ENCODE measurements at places on chromosomes 1 and 21.
A peak's percentile ranks its signal among the peaks of the same experiment; 100 is the strongest.

GRCh38 chr1:181608948-181609347, 125.6 kb downstream of the CACNA1E start:
- DNase-seq: no peak

DNA sequence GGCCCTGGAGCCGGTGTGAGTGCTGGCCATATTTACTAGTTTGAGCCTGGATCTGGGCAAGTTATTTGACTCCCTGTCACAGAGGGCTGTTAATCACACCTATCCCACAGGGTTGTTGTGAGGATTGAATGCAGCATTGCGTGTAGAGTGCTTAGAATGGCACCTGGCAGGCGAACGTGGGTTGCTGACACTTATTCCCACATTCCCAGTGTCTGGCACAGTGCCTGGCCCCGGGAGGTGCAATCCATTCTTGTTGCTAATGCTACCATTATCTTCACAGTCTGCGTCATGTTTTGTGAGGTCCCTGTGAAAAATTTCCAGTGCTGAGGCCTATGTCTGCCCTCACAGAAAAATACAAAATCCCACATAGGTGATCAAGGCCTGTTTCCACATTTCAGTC, 66.1 kb downstream of the CD2 start:
- DNase-seq: peak; percentile 98

GRCh38 chr21:31932470-31932764, 59.6 kb downstream of the HUNK start:
- no peak for DNase-seq

DNA sequence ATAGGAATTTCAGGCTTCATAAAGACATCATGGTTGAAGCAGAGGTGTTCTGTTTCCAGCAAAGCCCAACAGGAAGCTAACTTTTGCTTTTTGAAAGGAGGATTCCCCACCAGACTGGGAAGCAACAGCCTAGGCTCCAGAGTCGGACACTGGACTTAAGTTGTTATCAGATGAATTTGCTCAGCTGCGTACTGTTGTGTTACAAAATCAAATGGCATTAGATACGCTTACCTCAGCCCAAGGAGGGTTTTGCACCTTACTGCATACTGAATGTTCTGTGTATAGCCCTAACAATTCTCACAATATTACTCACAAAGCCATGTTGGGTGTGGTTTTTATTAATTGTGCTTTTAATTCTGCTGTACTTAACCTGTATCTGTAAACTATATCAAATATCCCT, 547 bp upstream of the CHIA start:
- no peak for DNase-seq

- DNase-seq: no peak
Measured at GRCh38 chr1:14485285-14485684, 113.2 kb upstream of the KAZN start.

GRCh38 chr1:201906336-201906735, 17.6 kb downstream of the SHISA4 start:
- DNase-seq: no peak

DNA sequence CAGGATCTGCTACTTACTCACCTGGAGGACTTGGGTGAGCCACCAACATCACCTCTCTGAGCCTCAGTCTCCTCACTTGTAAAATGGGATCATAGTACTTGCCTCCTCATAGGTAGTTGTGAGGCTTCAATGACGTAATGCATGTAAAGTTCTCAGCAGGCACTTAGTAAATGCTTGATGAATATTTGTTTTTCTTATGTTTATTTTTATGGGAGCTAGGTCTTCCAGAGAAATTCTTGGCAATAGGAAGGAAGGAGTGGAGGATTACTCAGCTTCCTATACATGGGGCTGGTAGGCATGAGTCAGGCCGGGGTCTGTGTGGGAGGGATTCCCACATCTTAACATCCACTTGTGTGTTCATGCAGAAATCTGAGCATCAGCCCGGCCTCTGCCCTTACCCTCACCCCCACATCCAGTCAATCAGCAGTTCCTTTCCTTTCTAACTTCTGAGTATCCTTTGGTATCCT, 95.4 kb upstream of the USP24 start:
- DNase-seq: peak; percentile 97

DNA sequence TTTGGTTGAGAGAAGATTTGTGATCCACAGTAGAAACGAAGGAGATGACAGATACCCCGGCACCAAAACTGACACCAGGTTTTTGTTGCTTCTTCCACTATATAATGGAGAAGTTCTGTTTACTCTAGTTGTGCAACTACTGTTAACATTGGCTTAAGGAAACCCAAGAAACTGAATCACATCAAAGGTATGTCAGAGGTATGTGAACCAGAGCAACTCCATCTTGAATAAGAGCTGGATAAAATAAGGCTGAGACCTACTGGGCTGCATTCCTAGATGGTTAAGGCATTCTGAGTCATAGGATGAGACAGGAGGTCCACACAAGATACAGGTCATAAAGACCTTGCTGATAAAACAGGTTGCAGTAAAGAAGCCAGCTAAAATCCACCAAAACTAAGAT, 173.7 kb upstream of the CAMK1G start:
- DNase-seq: peak; percentile 77

- DNase-seq: no peak
Measured at GRCh38 chr1:30741239-30741894, 16.2 kb downstream of the LAPTM5 start.

DNA sequence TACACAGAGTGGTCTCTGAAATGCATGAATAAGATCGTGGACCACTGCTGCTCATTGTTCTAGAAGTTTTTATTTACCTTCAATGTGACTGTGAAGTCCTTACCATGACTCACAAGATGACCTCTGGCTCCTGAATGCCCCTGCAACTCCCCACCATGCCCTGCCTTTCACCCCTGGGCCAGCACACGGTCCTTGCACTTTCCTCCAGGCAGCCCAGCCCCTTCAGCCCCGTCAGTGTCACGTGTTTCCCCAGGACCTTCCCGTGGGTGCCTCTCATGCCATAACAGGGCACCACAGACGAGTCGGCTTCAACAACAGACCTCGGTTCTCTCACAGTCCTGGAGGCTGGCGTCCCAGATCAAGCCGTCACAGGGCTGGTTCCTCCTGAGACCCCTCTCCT, 62.1 kb downstream of the B3GALT5 start:
- DNase-seq: no peak

- no peak for DNase-seq
Measured at GRCh38 chr1:171267391-171267790, 19.1 kb downstream of the FMO1 start.

- DNase-seq: no peak
Measured at GRCh38 chr1:11482198-11482597, 3.2 kb downstream of the DISP3 start.

DNA sequence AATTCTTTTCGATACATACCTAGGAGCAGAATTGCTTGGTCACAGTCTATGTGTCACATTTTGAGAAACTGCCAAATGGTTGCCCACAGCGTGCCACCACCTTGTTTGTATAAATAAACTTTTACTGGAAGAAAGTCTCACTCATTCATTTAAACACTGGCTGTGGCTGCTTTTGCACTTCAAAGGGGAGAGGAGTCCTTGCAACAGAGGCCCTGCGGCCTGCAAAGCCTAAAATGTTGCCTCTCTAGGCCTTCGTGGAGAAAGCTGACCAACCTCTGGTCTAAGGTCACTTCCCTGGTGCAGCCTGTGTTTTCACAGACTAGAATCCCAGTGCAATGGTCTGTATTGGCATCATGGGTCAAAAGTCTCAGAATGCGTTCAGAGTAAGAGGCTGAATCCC, 8.3 kb downstream of the RIPK4 start:
- no peak for DNase-seq

DNA sequence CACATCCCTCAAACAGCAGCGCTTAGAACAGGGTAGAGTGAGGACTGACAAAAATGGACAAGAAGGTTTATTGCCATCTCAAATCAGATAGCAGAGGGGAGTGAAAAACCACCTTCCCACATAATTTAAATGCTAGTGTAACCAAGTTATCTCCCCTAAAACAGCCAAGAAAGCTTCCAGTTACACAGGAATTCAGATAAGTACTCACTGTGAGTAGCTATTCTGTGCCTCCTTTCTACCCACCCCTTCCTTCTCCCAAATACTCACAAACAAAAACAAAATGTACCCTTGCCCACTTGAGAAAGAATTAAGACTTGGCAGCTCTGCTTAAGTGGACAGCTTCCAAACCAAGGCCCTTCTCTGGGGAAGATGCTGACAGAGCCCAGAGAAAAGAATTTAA, 9.1 kb downstream of the OTUD7B start:
- DNase-seq: no peak

- DNase-seq: no peak
Measured at GRCh38 chr1:232662910-232663309, 33.0 kb upstream of the SIPA1L2 start.

DNA sequence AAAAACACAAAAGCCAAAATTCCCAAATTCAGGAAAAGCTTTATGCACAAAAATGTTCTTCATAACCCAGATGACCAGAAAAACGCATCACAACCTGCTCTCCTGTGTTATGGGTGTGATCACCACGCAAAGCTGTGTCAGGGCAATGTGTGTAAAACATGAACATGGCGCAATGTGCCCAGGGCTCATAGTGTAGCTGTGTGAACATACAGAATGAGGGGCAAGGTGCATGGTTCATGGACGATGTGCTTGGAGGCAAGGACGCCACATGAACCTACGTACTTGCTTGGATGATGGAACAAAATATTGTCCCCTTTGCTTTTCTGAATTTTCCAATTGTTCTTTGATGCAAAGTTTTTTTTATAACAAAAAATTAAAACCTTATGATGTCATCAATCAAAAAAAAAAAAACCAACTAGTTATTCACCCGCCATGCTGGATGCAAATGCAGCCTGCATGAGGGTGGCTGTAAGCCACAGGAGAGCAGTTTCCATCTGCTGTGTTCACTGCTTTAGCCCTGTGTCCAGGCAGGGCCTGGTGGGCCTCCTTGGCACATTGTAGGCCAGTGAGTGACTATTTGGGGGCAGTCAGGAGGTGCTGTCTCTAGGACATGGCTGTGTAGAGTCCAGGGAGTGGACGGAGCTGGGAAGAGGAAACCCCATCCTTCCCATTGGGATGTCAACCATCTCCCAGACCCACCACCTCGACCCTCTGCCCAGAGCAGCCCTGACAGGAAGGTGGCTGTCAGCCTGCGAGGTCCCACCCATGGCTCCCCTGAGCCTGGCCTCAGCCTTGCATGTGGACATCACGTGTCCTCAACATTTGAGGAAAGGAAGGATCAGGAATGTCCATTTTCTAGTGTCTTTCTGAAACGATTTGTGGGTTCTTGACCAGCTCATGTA, 13.6 kb downstream of the KRTAP10-1 start:
- DNase-seq: no peak

- DNase-seq: no peak
Measured at GRCh38 chr21:28496517-28496916, 496.2 kb downstream of the LTN1 start.

DNA sequence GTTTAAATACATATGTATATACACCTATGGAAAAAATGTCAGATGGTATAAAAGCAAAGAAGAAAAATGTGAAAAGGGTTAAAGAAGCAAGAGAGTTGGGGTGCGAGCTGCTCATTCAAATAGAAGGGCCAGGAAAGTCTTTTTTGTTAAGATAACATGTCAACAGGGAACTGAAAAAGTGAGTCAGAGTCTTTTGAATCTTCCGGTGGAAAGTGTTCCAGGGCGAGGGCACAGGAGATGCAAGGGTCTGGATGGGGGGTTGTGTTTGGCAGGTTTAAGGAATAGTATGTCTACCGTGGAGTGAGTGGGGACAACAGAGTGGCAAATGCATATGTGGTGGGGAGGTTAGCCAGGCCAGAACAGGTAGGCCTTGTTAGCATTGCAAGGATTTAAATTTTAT, 22.2 kb upstream of the GNG12 start:
- no peak for DNase-seq

DNA sequence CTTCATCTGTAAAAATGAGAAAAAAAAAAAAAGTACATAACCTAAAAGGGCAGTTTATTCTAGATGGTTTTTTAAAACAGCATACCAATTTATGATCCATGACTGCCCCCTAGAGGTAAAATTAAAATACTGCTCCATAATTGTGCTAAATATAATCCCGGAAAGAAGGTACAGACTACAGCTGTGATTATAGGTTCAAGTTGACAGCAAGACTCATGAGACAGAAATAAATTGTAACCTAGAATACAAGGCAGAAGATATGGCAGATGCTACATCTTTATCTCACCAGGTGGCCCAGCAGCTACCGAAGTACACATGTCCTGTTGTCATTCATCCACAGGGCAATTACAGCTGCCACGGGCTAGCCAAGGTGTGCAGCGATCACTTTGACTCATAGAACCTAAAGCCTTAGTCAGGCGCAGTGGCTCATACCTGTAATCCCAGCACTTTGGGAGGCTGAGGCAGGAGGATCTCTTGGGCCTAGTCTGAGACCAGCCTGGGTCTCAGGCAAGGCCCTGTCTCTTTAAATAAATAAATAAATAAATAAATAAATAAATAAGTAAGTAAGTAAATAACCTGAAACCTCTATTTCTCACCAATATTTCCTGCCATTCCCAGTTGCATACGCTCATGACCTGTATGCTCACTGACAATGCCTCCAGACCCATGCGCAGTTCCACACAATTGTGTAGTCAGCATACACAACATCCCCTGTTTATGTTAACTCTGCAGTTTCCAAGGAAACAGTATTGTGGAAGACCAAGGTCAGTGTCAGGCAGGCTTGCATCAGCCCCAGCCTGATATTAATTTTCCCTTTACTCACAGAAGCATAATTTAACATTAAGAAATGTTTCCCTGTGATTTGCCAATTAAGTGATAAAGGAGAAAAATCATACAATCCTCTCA, 18.3 kb upstream of the PPIE start:
- DNase-seq: no peak

- DNase-seq: no peak
Measured at GRCh38 chr21:33991133-33991532, 75.5 kb upstream of the ATP5PO start.

- no peak for DNase-seq
Measured at GRCh38 chr21:16285605-16286126, 555.9 kb downstream of the USP25 start.

GRCh38 chr1:33414879-33415278, 16.0 kb downstream of the PHC2 start:
- DNase-seq: no peak

GRCh38 chr1:35049116-35049515, 17.4 kb upstream of the ZMYM6 start:
- DNase-seq: no peak

- DNase-seq: no peak
Measured at GRCh38 chr1:9746651-9747050, 77.1 kb downstream of the CLSTN1 start.

DNA sequence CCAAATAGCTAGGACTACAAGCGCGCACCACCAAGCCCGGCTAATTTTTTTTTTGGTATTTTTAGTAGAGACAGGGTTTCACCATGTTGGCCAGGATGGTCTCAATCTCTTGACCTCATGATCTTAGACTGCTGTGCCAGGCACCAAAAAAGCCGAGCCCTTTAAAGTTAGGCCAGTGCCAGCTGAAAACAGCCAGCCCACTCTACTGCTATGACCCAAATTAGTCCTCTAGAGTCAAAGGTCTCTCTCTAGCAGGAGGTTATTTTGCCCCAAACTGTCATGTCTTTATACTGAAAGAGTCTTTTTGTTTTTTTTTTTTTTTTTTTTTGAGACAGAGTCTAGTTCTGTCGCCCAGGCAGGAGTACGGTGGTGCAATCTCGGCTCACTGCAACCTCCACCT, 9.7 kb upstream of the HHIPL2 start:
- no peak for DNase-seq

All from skeletal muscle cell (primary cell).